Osteoblast (primary cell): ENCODE measurements at places on chromosomes 3 and 15. TPM values are rescaled to one million over a fixed set of nuclear protein-coding genes. Genes with fewer than 3 reads are reported as not detected.

Gene SLC9A9
- 6.5 and 8.3 TPM in 2 replicates for total RNA-seq

Gene AMT
- 1.1 and 1.2 TPM in 2 replicates for total RNA-seq

Gene CFAP100
- total RNA-seq = not detected in 2 replicates

Gene SPTSSB
- total RNA-seq = not detected in 2 replicates

Gene FANCD2OS
- not detected in 2 replicates for total RNA-seq

Gene TERB2
- not detected in 2 replicates for total RNA-seq

Gene MGA
- total RNA-seq = 40.2 and 41.0 TPM in 2 replicates

Gene MEGF11
- total RNA-seq = not detected in 2 replicates

Gene ALG1L2
- 0.29 TPM in 1 of 2 replicates, not detected in the other for total RNA-seq

Gene SNX22
- total RNA-seq = under 0.01 and 0.29 TPM in 2 replicates

GRCh38 chr3:34053626-34054025, 255.2 kb downstream of the PDCD6IP start:
- DNase-seq = no peak

GRCh38 chr15:67031331-67031730, 34.1 kb upstream of the SMAD3 start:
- no peak for DNase-seq

DNA sequence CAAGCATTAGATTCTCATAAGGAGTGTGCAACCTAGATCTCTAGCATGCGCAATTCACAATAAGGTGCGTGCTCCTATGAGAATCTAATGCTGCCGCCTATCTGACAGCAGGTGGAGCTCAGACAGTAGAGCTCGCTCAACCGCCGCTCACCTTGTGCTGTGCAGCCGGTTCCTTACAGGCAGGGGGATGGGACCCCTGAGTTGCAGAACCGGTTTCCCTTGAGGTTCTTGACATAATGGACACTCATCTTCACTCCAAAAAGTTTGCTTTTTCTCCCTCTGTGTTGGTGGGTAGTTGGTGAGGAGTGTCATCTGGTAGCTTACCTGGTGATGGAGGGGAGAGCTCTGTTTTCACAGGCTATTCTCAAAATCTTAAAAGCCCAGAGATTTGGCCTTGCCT, 324.0 kb upstream of the TBL1XR1 start:
- DNase-seq = no peak

GRCh38 chr15:77821188-77821958, 188.7 kb upstream of the LINGO1 start:
- peak; percentile 97 for DNase-seq

GRCh38 chr3:10438902-10439610, 66.3 kb downstream of the ATP2B2 start:
- no peak for DNase-seq

GRCh38 chr3:63977893-63978292, 45.4 kb downstream of the PSMD6 start:
- no peak for DNase-seq

GRCh38 chr3:86938416-86939105, 52.4 kb downstream of the VGLL3 start:
- DNase-seq = peak; percentile 64

GRCh38 chr3:49028298-49028672, 913 bp downstream of the IMPDH2 start:
- peak; percentile 30 for DNase-seq

GRCh38 chr15:85788771-85789495, 5.8 kb downstream of the KLHL25 start:
- DNase-seq = no peak

GRCh38 chr15:74630284-74631086, 14.8 kb downstream of the CLK3 start:
- DNase-seq = peak; percentile 37

DNA sequence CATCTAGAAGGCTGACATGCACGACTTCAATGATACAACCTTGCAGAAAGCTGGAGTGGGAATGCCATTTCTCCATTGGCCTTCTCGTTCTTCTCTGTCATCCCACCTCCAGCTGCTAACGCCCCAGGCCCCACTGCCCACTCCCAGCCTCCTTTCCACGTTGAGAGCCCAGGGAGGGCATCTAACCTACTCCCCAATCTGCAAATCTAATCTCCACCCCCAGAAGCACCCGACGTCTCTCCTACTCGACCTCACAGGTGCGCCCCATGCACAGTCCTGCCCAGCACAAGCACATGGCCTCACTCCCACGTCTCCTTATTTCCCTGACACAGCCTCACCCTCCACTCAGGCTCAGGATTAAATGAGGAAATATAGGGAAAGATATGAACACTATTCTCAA, 33.4 kb downstream of the IL12A start:
- DNase-seq = no peak

DNA sequence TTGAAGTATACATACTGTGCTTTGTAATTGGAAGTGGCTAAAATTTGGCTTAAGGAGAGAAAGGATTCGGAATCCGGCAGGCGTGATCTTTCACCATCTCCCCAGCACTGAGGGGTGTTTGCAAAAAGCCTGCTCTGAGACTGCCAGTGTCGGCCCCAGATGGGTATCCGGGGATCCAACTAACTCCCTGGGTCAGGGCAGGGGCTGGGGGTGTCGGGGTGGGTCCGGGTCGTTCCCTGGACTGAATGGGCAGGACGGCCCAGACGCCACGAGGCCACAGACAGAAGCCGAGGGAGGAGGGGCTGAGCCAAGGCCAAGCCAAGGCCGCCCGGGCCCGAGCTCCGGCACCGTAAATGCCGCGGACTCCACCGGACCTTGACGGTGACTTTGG, 349 bp downstream of the PPIB start:
- DNase-seq = no peak

DNA sequence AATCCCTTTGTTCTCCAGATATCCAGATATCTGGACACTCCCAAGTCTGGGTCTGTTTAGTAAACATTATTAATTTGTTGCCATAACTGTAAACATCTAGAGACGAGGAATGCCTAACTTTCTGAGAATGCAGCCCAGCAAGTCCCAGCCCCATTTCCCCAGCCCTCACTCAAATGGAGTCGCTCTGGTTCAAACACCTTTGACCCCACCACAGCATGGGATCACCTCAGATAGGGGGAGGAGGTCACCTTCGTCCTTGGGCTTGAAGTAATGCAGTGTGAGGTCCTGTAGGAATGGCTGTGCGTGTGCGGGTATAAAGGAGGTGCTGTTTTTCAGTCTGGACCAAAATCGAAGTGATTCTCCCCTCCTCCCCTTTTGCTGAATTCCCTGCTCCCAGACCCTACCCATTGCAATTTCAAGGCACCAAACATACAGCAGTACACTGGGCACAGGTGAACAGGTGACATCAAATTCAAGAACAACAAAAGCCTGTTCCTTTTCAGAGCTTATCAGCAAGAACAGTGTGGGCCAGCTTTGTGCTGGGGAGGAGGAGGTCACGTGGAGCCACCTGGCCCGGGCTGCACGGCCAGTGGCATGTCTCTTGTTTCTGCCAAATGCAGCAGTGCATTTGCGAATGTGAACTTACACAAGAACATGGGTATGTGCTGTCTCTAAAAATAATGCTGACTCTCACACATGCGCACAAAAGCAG, 57.5 kb upstream of the TRPM1 start:
- peak; percentile 48 for DNase-seq

- DNase-seq = no peak
Measured at GRCh38 chr3:26102376-26102775, 312.5 kb downstream of the OXSM start.

DNA sequence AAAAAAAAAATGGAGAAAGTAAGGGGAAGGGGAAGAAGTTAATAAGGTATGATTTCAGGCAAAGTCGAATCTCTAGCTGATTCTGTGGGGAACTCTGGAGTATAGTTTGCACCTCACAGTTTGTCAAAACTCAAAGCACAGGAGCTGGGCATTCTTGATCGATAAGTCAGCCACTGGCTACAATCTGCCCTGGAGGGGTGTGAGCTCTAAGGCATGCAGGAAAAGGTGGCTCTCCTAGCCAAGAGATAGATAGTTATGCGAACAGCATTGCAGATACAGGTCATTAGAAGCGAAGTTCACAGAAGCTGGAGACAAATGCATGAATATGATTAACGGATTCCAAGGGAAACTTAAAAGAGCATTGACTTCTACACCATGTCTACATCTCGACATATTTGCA, 952.6 kb downstream of the AGBL1 start:
- no peak for DNase-seq
